Peyer's patch (tissue), 4 donors: ENCODE measurements at places on chromosomes 12 and 14. TPM values are rescaled to one million over a fixed set of nuclear protein-coding genes. Genes with fewer than 3 reads are reported as not detected.

Gene CLECL1
- total RNA-seq, result not detected

Gene GDF3
- not detected for total RNA-seq

Gene PPP2R5C
- 137 TPM for total RNA-seq

GRCh38 chr14:86305058-86305457, 775.1 kb downstream of the FLRT2 start:
- no peaks in the 10 kb centered on the region for H3K36me3 ChIP-seq
- H3K4me3 ChIP-seq, result no peak overlapping the region
- DNase-seq, result no peak
- H3K27ac ChIP-seq, result no peak overlapping the region

DNA sequence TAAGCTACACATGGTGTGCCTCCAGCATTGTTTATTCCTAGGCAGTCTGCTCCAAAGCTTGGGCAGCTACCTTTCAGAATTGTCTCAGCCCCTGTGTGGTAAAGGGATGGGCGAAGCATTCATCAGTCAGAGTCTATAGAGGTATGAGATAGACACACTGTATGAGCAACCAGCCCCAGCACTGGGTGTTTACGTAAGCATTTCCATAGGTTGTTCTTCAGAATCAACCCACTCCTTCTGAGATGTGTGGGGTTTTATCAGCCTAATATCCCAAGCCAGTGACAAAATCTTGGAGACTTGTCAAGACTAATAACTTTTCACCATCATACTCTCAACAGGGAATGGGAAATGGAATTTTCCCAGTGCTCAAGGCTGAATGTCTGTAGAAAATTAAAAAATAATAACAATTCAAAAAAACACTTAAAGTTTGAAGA, 98.2 kb downstream of the BTG1 start:
- no peak overlapping the region for H3K27ac ChIP-seq
- H3K27me3 ChIP-seq, result no peaks in the 10 kb centered on the region
- no peaks in the 10 kb centered on the region for H3K36me3 ChIP-seq
- H3K4me1 ChIP-seq, result no peaks in the 10 kb centered on the region

GRCh38 chr14:101191721-101192660, 288.5 kb upstream of the RTL1 start:
- DNase-seq, result no peak
- no peaks in the 10 kb centered on the region for H3K4me1 ChIP-seq
- H3K27ac ChIP-seq, result no peak overlapping the region
- H3K36me3 ChIP-seq, result no peaks in the 10 kb centered on the region
- H3K4me3 ChIP-seq, result no peak overlapping the region

DNA sequence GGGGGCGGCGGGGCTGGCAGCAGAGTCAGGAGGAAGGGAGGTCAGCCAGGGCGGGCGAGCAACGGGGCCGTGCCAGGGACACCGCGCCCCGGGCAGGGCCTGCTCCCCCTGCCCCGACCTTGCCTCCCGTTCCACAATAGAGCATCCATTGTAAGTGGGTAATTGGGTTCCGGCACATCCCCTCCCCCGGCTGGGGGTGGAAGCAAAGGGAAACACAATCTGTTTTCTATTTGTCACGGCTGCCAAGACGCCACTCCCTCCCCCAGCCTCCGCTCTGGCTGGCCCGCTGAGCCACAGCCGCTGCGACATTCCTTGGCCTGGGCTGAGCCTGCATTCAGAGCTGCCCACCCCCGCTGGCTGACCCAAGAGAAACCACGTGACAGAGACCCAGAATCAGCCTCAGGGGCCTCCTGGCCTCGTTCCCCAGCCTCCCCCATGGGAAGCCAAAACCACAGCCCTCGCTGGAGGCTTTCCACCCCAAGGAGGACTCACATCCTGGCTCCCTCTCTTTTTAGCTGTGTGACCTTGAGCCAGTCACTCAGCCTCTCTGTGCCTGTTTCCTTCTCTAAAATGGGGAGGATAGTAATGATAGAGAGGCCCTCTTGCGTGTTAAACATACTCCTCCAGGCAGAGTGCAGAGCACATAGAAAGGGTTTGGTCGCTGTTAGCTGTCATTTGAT, 117.6 kb downstream of the SCARB1 start:
- DNase-seq, result peak; percentile 80
- H3K27me3 ChIP-seq, result no peaks in the 10 kb centered on the region
- no peaks in the 10 kb centered on the region for H3K36me3 ChIP-seq
- peaks cover 9% of the 10 kb centered on the region for H3K4me1 ChIP-seq
- H3K27ac ChIP-seq, result peak overlapping the region; percentile 52

GRCh38 chr12:57756406-57757341, 1.8 kb downstream of the MARCHF9 start:
- H3K4me3 ChIP-seq, result peak overlapping the region; percentile 76
- DNase-seq, result peak; percentile 75
- H3K4me1 ChIP-seq, result no peaks in the 10 kb centered on the region
- H3K27ac ChIP-seq, result peak overlapping the region; percentile 88
- no peaks in the 10 kb centered on the region for H3K27me3 ChIP-seq
- no peaks in the 10 kb centered on the region for H3K36me3 ChIP-seq

DNA sequence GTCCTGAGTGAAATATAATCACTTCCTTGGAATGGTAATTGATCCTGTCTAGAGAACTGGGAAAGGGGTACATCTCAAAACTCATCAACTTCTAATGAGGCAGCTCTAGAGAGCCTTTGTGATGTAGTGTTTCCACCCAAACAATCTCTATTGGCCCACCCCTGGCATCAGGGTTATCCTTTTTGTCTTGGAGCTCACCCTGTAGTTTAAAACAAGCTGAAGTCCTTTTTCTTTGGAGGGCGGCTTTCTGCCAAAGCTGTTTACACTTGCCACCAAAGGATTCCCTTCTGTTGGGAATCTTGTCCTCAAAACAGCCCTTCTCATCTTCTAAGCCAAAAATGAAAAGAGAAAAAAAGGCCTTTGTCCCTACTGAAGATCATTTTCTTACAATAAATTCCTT, 60.6 kb upstream of the GTF2A1 start:
- H3K27me3 ChIP-seq, result no peaks in the 10 kb centered on the region
- no peaks in the 10 kb centered on the region for H3K4me1 ChIP-seq
- no peak overlapping the region for H3K27ac ChIP-seq
- DNase-seq, result no peak
- no peaks in the 10 kb centered on the region for H3K36me3 ChIP-seq
- no peak overlapping the region for H3K4me3 ChIP-seq

GRCh38 chr14:70934502-70935134, 27.4 kb downstream of the PCNX1 start:
- H3K4me1 ChIP-seq, result no peaks in the 10 kb centered on the region
- no peak overlapping the region for H3K4me3 ChIP-seq
- DNase-seq, result no peak
- no peaks in the 10 kb centered on the region for H3K27me3 ChIP-seq
- H3K27ac ChIP-seq, result peak overlapping the region; percentile 8

- no peaks in the 10 kb centered on the region for H3K4me1 ChIP-seq
- no peak overlapping the region for H3K4me3 ChIP-seq
- DNase-seq, result no peak
- H3K36me3 ChIP-seq, result peaks cover 57% of the 10 kb centered on the region
- H3K27ac ChIP-seq, result no peak overlapping the region
- no peaks in the 10 kb centered on the region for H3K27me3 ChIP-seq
These were observed 2.5 kb upstream of the ZCCHC8 start for GRCh38 chr12:122503147-122503751.

DNA sequence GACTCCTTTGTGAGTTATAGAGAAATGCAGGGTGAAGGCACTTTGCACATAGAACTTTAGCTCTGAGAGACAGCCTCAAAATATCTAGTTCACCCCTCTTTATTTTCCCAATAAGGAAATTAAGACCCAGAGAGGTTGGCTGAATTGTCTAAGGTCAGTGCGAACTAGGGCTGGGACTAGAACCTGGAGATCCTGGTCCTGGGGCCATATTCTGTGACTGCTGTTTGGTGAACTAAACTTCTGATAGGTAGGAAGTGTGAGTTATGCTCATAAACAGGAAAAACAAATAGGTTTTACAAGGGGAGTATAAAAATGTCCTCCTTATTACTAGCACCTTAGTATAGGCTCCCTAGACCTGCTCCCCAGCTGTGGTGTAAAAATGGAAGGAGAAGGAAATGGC, 53.9 kb downstream of the DAD1 start:
- no peak overlapping the region for H3K4me3 ChIP-seq
- H3K27ac ChIP-seq, result peak overlapping the region; percentile 49
- DNase-seq, result no peak

DNA sequence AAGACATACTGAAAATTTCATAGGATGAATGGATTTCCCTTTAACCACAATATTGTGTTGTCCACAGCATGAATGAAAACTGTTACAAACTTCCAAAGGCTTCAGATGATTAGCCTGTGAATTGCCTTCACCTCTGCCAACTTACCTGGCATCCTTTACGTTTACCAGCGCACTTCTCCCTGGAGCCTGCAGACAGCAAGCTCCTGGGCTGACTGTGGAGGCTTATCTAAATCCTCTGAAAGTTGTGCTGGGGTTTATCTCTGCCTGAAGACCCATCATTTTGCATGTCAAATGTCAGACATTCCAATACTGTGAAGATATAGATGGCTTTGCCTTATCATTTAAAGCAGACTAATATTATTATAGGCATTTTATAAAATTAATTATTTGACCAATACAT, 403.0 kb downstream of the SYT1 start:
- no peak overlapping the region for H3K4me3 ChIP-seq
- H3K4me1 ChIP-seq, result no peaks in the 10 kb centered on the region
- no peak overlapping the region for H3K27ac ChIP-seq
- DNase-seq, result no peak
